ENCODE measurements at places on chromosomes 12 and 14.

GRCh38 chr14:64990296-64990695 lies 3.6 kb downstream of the FNTB start:
- DNase-seq: no peak

DNA sequence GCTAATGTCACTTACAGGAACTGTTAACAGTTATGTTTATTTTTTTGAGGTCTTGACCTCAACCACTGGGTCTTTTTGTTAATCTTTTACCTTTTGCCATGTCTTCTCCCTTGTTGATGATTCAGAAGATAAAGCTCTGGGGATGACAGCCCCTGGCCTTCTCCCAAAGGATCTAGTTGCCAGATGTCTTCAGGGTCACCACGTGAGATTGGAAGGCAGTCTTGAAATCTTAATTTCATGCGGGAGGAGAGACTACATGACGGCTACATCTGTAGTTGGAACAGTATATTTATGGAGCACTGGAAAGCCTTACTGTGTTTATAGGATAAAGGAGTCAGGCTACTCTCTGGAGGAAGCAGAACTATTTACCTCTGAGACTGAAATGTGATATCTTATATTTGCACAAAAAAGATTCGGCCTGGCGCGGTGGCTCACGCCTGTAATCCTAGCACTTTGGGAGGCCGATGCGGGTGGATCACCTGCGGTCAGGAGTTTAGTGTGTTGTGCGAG lies 5.6 kb downstream of the MLEC start:
- DNase-seq: peak; percentile 45

DNA sequence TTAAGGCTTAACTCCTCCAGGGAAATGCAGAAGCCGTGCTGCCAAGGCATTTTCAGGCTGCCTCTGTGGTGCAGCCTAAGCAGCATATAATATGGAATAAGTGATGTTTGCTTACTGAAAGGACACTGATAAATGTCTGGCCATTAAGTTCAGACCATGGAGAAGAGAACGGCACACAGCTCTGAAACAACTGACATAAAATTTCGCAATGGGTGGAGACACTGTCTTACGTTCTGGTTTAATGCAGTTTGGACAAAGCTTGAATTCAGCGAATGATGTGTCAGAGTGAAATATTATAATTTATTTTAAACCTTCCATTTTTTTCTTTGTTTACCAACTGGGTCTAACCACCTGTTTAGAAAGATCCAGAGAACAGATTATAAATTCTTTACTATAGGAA lies 27.2 kb upstream of the NRXN3 start:
- no peak for DNase-seq

- no peak for DNase-seq
These were observed 41.1 kb downstream of the BBS10 start for GRCh38 chr12:76307083-76307482.

Measured in IMR-90 (cell line).